Activated CD4-positive, alpha-beta memory T cell treated with anti-CD3 and anti-CD28 coated beads, Interleukin-2, amount 10 ng/mL, durations not matched to agents 7 days and 5 days (primary cell): ENCODE measurements at places on chromosomes 4 and X.

- no peak for DNase-seq
Measured at GRCh38 chr4:165199722-165200121, 7.6 kb upstream of the KLHL2 start.

GRCh38 chrX:18354369-18355223 is at the start of gene SCML2:
Gene SCML2, minus strand, starts transcription at chrX:18354688. Its CDS starts 20,617 bp downstream, at chrX:18334071.
- peak; percentile 36 for DNase-seq

DNA sequence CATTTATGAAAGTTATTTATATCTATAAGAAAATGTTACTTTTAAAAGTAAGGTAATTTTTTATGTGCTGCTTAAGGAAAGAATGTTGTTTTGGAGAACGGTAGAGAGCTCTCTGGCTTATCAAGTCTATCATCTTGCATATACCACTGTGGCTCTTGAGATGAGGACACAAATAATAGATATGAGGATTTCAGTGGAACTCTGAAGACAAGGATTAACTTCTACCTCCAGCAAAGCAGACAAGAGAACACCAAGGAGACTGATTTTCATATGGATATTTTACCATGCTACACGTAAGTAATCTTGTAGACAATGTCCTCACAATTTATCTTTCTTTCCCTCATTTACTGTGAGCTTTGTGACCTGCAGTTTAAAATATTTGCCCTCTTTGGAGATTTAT is 557.5 kb upstream of the NDST4 start:
- DNase-seq = no peak

GRCh38 chr4:147388018-147388417 is 92.9 kb upstream of the EDNRA start:
- no peak for DNase-seq

- DNase-seq = no peak
Measured at GRCh38 chr4:14916554-14917297, 85.6 kb upstream of the CPEB2 start.

DNA sequence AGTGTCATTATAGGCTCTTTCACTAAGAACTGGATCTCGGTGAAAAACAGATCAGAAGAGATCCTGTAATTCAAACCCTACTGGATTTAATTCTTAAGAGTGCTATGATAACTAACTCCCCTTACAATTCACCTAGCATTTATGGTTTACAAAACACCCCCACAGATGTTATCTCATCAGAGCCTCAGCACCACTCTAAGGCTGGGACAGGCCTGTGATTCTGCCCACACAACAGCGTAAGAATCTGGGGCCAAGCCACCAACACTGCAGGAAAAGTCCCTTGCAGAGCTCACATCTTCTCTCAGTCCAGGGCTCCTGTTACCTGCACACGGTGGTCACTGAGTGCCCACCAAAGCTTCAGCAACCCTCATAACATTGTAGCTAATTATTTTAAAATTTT is 8.9 kb downstream of the MFAP3L start:
- DNase-seq = no peak
